HL-60 (cell line): ENCODE measurements at places on chromosomes 3 and 15.

- DNase-seq = no peak
Measured at GRCh38 chr3:179970746-179971145, 66.0 kb downstream of the PEX5L start.

GRCh38 chr3:63945558-63946096, 33.4 kb upstream of the SCAANT1 start:
- no peak for DNase-seq

- DNase-seq = no peak
Measured at GRCh38 chr15:59313641-59314332, 58.9 kb downstream of the MYO1E start.

DNA sequence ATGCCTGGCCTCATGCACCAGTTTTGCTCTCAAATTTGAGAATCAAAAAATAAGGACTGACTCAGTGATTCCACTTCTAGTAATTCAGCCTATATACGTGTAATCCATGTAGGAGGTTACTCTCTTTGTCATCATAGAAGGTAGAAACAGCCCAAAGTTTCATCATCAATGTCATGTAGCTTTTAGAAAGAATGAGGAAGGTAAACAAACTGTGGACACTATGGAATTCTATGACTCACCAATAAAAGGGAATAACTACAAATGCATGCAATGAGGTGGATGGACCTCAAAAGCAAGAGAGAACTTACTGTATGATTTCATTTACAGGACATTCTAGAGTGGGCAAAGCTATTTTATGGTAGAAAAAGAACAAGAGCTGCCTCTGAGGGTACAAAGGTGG, 93.2 kb upstream of the LRIG1 start:
- DNase-seq = no peak

- DNase-seq = no peak
Measured at GRCh38 chr3:99872923-99873254, 55.2 kb downstream of the CMSS1 start.
